Stimulated activated CD8-positive, alpha-beta memory T cell treated with anti-CD3 and anti-CD28 coated beads, Interleukin-7, amount 100 ng/mL, for 1 hour (primary cell): ENCODE measurements at places on chromosomes 5 and 9.

- DNase-seq: no peak
These were observed 452.0 kb downstream of the DMAC1 start for GRCh38 chr9:7347556-7347955.

- no peak for DNase-seq
These were observed 154.2 kb downstream of the KIF4B start for GRCh38 chr5:155167736-155168135.

- DNase-seq: no peak
These were observed 245.9 kb downstream of the FSTL4 start for GRCh38 chr5:133366438-133366837.

DNA sequence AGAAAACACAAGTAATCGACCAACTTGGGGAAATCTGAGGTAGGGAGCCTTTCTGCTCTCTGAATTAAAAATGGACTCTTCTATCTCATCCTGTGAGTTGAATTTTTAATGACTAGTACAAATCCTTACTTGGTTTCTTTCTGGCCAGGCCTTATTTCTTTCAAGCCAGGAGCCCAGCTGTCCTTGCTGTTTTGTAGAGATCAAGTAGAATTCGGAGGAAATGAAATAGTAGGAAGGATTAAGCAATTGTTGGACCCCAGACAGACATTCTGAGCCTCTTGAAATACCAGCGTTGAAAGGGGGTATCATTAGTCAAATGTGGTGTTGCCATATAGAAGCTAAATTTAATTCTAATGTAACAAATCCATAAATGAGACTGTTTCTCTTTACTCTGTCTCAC lies 53.7 kb upstream of the SMIM15 start:
- no peak for DNase-seq

DNA sequence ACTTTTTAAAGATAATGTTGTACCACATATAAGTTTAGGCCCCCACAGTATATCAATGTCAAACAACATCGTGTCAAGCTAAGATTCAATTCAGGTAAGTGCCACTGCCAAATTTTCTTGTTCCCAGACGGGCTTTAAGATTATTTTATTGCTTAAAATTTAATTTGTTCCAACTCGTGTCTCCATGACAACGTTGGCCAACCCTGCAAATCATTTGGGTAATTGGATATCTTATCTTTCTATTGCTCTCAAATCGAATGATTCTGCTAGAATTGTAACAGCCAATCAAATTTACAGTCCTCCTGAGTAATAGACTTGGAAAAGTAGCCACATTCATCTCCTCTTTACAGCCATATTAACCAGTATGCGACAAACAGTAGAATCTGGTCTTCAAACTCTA lies 19.5 kb downstream of the TLE1 start:
- DNase-seq: no peak

DNA sequence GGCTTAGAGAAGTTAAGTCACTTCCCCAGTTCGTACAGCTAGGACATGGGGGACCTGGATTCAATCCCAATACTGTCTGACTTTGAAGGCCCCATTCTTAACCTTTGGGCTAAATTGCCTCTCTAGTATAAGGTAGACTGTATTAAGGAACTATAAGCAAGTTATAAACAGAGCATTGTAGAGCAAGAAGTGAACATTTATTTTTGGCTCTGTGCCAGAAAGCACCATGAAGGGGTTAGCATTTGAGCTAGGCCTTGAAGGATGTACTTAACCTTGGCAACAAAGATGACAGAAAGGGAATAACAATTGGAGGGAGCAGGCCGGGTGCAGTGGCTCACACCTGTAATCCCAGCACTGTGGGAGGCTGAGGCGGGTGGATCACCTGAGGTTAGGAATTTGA lies 32.8 kb downstream of the GALNT10 start:
- DNase-seq: no peak

DNA sequence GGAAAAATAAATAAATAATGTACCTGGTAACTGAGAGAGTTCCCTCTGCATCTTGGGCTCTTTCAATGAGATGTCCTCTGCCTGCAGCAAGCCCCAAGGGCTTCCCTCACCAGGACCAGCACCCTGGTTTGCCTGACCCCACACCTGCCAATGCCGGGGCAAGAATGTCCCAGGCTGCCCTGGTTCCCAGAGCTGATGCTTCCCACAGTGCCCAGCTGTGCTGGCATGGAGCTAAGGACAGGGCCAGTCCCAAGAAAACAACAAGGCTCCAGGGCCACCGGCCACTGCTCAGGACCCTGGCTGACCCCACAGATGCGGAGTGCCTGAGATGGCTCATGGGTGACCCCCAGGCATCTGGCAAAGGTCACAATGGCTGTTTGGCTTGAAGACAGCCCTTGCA lies 123.5 kb downstream of the KCNIP1 start:
- DNase-seq: no peak

GRCh38 chr5:17796142-17796541 lies 161.9 kb downstream of the TAF11L14 start:
- no peak for DNase-seq

DNA sequence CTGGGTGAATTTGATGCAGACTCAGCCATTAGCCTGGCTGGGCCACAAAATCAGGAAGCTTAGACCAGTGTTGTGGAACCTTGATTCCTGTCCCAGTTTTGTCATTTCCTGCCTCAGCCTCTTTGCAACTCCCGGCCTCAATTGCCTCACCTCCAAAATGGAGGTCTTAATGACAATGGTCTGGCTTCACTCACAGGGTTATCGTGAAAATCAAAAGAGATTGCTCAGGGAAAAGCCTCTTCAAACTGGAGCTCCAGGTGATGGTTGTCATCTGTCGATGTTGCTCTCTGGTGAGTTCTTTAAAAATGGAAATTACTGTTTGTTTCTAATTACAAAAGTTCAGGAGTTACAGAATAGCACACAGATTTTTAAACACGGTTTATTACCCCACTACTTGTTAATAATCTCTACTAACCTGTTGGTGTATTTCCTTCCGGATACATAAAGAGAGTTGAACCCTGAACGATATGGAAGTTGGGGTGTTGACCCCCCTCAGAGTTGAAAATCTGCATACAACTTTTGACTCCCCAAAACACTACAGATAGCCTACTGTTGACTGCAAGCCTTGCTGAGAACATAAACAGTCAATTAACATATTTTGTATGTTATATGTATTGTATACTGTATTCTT lies 109.9 kb upstream of the CPEB4 start:
- DNase-seq: no peak

GRCh38 chr5:75951158-75951557 lies 132.0 kb upstream of the SV2C start:
- DNase-seq: no peak

GRCh38 chr9:133452562-133452961 lies 7.2 kb upstream of the CACFD1 start:
- no peak for DNase-seq

DNA sequence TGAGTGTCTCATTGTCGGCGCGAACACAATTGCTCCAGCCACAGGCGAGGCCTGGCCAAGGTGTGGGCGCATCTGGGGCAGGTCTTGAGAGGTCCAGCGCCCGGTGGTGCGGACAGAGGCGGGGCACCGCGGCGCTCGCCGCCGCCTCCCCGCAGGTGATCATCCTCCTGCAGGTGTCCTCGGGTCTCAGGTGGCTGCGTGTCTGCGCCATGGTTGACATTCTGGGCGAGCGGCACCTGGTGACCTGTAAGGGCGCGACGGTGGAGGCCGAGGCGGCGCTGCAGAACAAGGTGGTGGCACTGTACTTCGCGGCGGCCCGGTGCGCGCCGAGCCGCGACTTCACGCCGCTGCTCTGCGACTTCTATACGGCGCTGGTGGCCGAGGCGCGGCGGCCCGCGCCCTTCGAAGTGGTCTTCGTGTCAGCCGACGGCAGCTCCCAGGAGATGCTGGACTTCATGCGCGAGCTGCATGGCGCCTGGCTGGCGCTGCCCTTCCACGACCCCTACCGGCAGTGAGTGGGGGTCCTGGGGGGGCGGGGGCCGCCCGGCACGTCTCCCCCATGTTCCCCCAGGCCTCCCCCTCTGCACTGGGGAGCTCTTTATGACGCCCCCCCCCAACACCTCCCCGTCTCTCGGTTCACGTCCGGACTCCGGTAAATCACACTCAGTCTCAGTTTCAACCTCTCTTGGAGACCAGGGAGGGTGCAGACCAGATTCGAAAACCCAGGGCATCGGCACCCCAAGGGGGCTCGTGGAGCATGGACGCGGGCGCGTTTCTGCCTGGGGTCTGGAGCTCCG lies 446 bp downstream of the NXNL2 start:
- no peak for DNase-seq

DNA sequence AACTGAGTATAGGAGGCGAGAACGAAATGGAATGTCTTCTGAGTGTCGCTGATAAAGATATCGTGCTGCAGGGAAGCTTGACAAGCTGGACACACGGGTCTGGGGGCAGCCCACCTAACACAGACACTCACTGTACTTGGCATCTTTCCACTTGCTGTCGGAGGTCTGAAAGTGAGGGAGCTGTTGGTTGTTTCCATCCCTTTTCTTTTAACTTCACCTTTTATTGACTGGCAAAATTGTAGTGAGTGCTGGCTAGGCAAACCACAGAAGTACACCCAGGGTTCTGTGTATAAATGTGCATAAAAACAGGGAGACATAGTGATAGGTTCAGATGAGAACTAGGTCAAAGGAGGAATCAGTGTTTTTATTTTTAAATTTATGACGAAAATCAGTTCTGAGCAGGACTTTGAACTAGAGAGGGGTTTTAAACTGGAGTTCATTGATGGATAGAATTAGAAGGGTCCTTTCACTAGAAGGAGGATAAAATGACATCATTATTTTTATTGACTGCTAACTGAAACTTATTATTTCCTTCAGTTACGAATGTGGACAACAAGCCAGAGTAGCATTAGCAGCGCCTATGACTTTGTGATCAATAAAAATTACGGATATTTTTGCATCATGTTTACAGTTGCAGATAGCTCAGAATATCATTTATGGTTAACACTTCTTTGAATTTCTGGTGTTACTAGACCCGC lies 817 bp downstream of the GAPVD1 start:
- no peak for DNase-seq

DNA sequence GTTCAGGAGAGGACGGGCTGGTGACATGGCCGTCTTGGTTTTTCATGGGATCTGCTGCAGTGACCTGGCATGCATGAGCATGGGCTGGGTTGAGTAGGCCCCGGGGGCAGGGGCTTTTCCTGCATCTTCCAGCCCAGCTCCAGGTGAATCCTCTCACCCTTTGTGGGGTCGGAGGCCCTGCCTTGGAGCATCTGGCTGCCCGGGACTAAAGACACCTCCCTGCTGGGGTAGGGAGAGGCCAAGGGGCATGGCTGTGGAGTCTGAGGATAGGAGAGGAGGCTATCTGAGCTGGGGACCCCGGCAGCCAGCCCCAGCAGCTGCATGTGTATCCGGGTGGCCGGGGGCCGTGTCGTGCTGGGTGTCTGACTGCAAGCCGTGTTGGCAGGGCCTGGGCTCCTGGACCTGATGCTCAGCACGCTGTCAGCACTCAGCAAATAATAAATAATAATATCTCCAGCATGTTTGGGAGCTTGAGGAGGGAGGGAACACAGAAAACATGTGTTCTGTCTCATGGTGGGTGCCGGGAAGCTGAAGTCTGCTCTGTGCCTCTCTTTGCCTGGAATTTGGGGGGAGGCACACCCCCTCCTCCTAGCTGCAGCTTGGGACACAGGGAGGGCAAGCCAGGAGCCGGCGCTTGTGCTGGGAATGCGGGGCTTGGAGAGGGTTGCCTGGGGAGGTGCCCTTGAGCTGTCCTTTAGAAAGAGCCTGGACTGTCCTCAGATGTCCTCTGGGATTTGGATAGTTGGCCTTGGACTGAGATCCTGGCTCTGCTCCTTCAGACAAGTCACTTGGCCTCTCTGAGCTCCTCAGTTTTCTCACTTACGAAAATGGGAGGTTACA lies 28.4 kb upstream of the PITX1 start:
- no peak for DNase-seq

DNA sequence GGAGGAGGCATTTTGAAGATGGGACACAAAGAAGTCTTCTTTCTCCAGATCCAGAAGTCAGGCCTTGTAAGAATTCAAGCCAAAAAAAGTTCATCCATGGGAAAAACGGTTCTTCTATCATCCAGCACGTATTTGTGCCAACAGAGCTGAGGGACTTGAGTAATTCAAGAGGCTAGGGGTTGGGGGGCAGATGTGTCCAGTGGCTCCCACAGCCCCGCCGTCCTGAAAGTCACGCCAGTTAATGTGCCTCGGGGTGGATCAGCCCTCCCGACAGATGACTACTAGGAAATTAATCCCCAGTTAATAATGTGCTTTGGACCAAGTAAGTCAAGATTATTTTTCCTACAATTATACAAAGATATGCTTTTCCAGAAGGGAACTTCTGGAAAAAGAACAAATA lies 23.4 kb downstream of the NREP start:
- DNase-seq: no peak

- DNase-seq: no peak
These were observed 171.8 kb upstream of the RAI14 start for GRCh38 chr5:34484216-34484920.

DNA sequence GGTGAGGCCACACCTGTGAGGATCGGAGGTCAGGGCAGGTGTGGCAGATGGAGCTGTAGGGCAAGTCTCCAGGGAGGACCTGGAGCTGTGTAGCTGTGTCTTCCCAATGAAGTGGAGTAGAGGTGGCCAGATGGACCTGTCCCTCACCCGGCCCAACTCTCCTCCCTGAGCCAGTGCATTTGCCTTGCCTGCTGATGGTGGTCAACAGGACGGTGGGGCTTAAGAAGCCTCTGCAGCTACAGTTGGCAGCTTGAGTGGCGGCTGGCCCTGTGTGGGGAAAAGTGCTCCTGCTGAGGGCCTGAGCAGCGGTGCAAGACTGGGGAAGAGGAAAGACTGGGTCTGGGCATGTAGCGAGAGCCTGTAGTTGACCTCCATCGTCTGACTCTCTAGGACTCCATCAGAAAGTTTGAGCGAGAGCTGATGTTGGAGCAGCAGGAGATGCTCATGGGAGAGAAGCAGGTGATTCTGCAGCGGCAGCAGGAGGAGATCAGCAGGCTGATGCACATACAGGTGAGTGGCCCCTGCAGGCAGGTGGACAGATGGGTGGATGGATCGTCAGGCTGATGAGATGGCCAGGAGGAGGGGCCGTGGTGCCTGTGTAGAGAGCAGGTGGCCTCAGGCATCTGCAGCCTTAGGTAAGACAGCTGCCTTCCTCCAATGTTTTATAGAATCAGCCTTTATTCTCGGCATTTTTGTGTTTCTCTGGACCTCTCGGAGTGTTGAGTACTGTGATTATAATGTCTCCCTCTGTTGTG lies 24.9 kb downstream of the PITX1 start:
- DNase-seq: no peak

DNA sequence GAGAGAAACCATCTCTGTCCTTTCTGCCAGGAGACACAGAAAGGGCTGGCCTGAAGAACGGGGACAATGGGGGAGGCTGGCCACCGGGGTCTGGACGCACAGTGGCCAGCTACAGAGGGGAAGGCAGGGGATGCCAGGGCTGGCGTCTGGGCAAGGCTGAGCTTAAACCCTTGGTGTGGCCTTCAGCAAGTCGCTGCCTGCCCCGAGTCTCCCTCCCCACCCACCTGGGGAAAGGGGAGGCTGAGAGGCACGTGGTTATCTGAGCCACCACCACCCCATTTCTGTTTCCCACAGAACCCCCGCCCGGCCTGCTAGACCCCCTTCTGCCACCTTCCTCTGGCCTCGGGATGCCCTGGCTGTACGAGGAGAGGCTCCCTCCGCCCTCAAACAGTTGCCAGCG lies 115.3 kb downstream of the VAV2 start:
- no peak for DNase-seq
